ENCODE measurements at places on chromosomes 4 and X.
A peak's percentile ranks its signal among the peaks of the same experiment; 100 is the strongest.

- no peak for DNase-seq
Measured at GRCh38 chrX:19005909-19006308, 22.0 kb upstream of the PHKA2 start.

DNA sequence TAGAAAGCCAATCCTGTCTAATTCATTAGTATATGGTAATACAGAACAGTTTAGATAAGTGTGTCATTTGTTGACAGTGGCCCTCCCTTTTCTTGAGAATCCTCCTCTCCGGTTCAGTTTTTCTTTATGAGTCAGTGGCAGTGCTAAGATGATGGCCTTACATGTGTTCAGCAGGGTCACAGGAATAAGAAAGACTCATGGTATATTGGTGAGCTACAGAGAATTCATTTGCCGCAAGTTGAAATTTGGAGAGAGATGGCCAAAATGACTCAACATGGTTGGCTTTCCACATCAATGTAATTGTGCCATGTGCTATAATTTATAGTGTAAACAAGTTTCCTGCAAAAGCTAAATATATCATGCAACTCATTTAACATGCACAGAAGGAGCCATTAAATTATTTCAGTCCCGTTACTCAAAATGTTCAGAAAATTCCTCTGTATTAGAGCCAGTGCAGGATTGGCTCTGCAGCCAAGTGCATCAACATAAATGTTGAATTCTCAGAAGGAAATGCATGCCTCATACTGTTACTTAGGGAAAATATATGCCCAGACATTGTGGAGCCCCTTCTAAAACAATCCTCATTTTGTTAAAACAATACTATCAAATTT lies 374.3 kb downstream of the AFF2 start:
- DNase-seq, result no peak

DNA sequence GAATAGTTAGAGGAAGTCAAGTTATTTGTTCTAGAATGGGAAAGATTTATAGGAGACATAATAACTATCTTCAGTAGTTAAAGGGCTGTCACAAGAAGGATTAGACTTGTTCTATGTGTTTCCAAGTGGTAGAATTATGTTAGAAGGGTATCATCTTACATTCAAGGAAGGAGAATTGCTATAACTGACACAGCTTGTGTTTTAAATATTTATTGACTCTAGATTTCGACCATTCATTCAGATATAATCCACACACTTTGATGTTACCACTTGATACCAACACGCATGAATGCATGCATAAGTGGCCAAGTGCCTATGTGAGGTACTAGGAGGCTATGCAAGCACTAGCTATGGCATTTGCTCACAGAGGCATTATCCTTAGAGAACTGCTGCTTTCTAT lies 122.7 kb downstream of the CCNB3 start:
- no peak for DNase-seq

DNA sequence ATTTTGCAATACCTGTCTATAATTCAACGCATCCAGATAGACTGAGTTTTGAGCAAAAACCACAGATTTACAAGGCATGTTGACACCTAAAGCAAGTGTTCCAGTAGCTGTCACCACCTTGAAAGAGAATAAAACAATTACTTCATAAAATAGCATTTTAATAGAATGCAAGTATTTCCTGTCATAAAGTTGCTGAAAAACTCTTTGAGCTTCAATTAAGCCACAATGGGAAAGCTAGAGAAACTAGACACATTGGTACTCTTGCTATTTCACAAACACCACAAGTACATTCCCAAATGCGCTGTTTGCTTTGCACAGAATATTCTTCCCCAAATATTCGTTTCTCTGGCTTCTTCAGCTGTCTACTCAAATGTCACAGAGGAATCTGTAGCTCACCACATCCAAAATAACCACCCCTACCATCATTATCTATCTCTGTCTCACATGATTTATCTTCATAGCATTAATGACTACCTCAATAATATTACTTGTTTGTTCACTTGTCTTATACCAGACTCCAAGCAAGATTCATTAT lies 70.3 kb downstream of the DDX60 start:
- DNase-seq, result no peak

GRCh38 chr4:112099701-112100297 lies 45.5 kb upstream of the FAM241A start:
- no peak for DNase-seq

- DNase-seq, result no peak
Measured at GRCh38 chr4:48254381-48255071, 15.1 kb downstream of the TEC start.

DNA sequence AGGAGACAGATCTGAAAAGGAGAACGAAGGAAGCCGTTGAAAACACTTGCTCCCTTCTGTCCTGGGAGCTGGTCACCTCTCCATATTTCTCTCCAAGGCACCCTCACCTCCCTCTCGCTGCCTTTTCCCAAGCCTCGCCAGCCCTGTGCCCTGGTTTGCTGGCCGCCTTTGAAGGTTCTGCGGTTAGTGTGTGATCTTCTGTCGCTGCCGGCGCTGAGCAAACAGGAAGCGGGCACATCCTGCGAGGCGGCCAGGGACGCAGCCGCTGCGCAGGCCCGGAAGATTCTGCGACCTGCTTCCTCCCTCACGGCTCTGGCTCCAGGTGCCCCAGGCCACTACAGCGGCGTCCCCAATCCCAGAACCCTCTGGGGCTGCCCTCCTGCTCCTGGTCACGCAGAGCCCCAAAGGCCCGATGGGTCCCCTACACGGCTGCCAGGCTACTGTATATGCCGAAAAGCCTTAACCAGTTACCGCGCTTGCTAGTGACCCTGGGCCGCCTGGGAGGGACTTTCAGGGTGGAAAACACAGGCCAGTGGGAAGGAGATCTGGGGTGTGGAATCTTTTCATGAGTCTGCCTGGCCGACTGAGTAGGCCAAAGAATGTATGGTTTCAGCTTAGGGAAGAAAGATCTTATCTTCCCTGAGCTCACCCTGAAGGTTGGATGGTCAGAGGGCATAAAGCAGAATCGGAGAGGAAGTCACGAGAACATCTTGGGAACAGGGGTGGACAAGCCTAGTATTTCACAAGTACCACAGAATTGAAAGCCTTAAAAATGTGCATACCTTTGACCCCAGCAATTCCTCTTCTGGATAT lies 2.3 kb upstream of the SASH3 start:
- peak; percentile 66 for DNase-seq

DNA sequence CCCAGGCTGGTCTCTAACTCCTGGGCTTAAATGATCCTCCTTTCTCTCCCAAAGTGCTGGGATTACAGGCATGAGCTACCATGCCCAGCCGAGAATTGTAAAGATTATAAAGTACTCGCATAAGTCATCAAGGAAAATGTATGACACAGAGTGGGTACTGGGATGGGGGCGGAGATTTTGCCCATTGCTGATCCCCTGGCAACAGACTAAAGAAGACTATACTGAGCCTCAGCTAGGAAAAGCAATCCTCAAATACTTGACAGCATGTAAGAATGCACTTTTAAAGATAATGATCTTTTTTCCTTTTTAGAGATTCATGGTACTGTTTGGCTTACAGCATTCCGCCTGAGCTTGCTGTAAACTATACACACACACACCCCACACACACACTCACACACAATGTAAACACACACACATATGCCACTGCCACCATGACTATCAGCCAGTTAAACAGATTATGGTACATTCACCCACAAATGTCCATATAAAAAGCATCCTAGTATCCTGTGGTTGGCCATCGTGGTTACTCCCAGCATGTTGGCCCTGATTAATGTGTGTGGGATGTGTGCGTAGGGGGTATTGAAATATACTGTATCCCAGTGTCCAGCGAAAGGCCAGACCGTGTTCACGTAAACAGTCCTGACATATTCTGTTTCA lies 113.0 kb downstream of the AMELX start:
- no peak for DNase-seq

GRCh38 chr4:122326908-122327307 lies 51.9 kb upstream of the ADAD1 start:
- no peak for DNase-seq

DNA sequence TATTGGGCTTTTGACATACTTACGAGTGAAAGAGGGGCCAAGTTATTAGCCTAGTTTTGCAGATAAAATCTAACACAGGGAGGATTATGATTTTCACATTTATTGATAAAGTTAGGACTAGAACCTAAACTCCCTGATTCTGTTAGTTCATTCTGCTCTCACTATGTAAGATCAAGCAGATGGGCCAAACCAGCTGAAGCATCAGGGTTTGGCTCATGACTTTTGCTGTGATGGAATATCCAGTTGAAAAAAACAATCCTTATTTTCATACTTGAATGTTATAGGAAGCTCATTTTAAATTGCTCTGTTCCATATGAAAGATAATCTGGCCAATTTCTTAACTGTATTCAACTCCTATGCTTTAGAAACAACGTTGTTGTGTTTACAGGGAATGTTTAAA lies 21.2 kb downstream of the SPRY1 start:
- no peak for DNase-seq

GRCh38 chr4:183823434-183823833 lies 81.7 kb upstream of the STOX2 start:
- no peak for DNase-seq

DNA sequence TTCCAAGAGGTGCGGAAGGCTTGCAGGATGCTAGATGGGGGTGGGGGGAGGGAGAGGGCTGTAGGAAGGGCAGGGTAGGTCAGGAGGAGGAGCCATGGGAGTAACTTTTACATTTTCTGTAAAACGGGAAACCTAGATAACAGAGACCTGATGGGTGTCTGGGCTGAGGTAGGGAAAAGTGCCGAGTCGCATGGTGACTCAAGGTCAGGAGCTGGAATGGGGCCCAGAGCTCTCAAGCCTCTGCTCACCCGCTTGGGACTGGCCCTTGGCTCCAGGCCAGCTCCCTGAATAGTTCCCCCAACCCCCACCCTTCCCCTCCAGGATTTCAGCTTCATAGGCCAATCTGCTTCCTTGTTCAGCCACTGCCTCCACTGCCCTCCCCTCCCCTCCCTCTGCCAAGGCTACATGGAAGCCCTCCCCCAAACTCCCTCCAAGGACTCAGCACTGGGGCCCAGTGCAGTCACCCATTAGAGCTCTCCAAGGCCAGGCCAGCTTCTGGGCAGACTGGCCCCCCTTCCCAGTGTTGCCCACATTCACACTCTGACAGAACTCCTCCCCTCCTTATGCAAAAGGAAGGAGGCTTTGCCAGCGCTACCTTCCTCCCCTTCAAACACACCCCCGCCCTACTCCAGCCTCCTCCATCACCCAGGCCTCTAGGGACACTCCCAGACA lies 43.6 kb downstream of the TSC22D3 start:
- DNase-seq, result no peak

- peak; percentile 53 for DNase-seq
Measured at GRCh38 chrX:150365051-150365989, 2.2 kb downstream of the MAMLD1 start.

GRCh38 chrX:70411475-70411874 lies 11.6 kb upstream of the GDPD2 start:
- no peak for DNase-seq

DNA sequence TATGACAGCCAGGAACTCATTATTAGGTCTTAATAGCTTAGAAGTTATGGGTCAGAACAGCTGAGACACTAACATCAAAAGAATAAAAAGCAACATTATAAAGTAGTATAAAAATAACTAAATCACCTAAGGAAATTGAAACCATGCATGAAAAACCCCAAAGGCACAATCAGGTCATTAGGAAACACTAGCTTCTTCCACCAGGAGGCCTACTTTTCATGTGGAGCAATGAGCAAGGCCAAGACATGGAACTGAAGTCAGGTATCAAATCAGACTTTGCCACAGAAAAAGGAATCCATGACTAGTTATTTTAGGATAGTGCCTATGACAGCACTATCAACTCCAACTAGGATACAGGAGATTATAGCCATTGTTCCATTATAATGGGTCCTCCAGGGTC lies 7.9 kb downstream of the HUWE1 start:
- DNase-seq, result no peak

DNA sequence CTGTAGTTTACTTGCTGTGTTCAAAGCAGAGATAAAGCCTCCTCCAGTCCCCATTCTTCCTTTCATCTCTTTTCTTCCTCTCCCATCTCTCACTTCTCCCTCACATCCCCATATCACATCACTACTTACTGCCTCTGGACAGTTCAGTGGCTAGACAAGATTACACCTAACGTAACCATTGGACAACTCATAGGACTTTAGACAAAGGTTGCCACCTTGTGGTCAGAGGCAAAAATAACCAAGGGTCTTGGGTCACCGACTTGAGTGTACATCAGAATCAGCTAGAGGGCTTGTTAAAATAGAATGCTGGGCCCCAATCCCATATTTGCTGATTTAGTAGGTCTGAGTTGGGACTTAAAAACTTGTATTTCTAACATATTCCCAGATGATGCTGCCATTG lies 109.3 kb upstream of the DGKK start:
- peak; percentile 36 for DNase-seq

DNA sequence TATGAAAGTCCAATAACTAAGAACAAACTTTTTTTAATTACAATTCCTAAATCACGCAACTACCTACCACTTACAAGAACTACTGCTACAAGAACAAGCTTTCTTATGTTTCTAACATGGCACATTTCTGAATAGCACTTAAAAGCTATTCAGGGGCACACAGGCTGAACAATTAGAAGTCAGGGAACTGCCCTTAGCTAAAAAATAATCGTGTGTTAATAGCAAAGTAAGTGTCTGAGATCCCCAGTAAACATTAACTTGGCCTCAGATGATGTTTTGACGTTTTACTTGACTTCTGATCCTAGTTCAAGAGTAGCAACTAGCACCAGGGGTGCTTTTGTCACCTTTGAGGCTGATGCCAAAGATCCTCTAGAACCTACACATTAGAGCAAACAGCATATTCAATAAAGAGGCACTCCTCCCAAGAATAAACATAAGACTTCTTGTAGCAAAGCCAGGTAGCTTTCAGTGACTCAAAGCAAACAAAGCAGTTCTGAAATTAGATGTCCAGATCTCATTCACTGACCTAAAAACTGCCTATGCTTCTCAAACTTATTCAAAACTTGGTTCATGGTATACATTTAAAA lies 16.2 kb downstream of the SPOCK3 start:
- DNase-seq, result no peak

- DNase-seq, result no peak
Measured at GRCh38 chr4:136931781-136932180, 600.5 kb downstream of the PCDH18 start.

DNA sequence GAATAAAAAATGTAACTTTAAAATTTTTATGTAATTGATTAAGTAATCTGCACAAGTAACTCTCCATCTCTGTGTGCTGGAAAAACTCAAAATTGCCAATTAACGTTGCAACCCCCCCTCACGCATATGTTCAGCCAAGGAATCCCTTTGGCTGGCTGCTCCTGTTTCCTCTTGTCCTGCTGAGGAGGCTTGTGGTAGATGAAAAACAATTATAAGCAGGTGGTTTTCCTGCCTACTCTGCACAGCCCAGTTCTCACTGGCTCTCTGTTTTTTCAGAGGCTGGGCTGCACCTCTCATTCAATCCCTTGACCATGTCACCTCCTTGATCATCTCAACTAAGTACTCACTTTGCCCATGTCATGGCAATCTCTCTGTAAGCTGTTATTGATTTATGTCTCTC lies 1068.4 kb downstream of the ARAP2 start:
- no peak for DNase-seq

Measured in T-helper 1 cell (primary cell).